ENCODE measurements at places on chromosomes 2 and 18.

GRCh38 chr2:203730076-203730729 is 23.8 kb downstream of the CD28 start:
- DNase-seq: no peak

DNA sequence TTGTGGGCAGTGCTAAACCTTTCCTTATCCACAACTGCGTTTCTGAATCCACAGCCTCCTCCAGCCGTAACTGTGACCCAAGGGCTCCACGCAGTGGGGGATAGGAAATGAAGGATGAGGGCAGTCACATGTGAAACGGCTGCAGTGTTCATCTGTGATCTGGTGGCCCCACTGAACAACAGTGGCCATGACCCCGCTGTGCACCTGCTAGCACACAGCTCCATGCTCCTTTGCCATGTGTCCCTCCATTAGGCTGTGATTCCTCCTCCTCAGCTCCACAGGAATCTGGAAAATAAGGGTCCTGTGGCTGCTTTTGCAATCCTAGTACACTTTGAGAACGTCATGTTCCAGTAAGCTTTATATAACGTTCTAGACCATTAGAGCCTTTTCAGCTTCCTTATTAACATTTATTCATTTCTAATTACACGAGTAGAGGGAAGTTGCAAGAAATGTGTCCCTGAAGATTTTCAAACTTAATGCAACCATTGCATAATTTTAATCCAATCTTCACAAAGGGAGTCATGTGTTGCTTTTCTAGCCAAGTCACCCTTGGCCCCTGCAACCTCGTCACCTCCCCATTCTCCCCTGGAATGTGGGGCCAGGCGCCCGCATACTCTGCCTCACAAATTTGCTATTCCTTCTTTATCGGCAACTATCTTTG is 7.1 kb upstream of the NAPG start:
- DNase-seq: no peak

GRCh38 chr2:220877491-220877890 is 694.6 kb downstream of the EPHA4 start:
- DNase-seq: no peak

- DNase-seq: no peak
Measured at GRCh38 chr2:103233691-103234090, 471.9 kb downstream of the TMEM182 start.

DNA sequence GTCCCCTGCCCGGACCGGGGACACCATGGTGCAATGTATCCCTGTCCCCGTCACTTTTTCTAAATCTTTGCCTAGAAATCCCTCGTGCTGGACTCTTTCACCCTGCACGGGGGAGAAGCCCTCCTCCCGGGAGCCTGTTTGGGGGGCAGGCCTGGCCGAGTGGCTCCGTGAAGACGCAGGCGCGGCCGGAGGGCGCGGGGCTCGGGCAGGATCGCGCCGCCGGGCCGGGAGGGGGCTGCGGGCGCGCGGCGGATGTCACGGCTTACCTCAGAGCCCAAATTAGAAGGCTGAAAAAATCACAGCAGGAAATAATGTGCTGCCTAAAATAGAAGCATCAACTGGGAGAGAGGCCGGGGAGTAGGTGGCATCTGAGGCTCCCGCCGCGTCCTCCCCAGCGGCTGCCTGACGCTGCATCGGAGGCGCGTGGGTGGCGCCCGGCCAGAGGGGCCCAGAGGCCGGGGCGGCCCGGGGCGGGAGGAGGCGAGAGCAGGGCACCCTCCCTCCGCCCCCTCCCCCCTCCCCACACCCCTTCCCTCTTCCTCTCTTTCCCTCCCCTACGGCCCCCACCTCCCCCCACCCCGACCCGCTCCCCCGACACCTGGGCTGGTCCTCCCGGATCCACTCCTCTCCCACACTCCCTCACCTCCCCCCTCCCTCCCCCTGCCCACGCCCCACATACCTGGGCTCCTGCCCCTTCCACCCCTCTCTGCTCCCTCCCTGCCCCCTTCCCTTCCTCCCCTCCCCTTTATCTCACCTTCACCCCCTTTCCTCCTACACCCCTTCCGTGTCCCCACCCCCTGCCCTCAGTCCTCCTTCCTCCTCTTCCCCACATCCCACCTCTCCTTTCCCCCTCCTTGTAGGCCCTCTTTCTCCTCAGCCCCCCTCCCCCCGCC is 51.9 kb downstream of the SLC4A1AP start:
- peak; percentile 55 for DNase-seq

DNA sequence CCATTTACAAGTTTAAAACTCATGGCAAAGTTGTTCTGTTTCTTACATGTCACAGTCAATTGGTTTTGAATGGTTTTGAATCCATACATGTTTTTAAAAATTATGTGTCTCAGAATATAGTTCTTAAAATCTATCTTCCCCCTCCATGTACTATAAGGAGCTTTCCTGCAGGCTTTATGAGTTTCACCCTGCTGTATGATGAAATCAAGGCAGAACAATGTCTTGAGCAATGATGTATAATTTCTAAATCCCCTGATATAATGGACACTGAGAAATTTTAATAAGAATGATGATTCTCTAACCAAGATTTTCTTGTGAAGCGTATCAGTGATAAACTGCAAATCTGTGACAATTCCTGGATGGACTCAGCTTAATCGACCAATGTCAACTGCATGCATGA is 10.6 kb upstream of the ZNF516 start:
- DNase-seq: no peak

DNA sequence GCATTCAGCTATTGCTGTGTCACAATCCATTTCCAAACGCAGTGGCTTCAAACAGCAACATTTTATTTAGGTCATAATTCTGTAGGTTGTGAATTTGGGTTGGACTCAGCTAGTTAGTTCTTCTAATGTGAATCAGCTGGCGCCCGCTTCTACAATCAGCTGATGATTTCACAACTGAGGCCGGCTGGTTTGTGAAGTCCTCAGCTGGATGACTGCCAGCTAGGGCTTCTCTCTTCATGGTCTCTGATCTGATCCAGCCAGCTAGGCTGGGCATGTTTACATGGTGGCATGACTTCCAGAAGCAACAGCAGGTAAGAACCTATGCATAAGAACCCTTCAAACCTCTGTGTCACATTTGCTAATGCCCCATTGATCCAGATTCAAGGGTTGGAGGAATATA is 172.0 kb downstream of the SLC4A10 start:
- no peak for DNase-seq

- DNase-seq: no peak
Measured at GRCh38 chr2:60301726-60302125, 251.7 kb downstream of the BCL11A start.
